ENCODE measurements at places on chromosomes 7 and 10.

- peak; percentile 57 for DNase-seq
Observed at GRCh38 chr10:102776779-102777456, 33.2 kb downstream of the WBP1L start.

- DNase-seq, result no peak
Observed at GRCh38 chr7:48097521-48098231, 8.6 kb downstream of the UPP1 start.

DNA sequence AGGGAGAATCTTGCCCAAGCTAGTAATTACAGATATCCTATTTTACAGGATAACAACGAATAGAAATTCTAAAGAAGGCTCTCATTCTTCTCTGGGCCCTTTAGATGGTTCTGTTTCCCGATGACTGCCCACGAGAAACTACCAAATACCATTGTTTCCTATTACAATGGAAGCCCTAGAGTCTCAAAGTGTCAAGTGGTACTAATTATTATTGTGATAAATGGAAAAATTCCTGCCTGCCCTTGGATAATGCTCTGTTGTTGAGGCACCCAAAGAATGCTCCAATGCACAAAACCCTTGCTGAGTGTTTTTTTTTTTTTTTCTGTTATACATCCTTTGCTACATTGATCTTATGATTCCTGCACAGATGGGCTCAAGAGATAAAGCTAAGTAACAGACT is 504.5 kb downstream of the XPNPEP1 start:
- no peak for DNase-seq

GRCh38 chr10:909831-910230 is 21.7 kb downstream of the LARP4B start:
- no peak for DNase-seq

Data from nephron progenitor cell (in vitro differentiated cells).